ENCODE measurements at places on chromosomes 4 and X.

DNA sequence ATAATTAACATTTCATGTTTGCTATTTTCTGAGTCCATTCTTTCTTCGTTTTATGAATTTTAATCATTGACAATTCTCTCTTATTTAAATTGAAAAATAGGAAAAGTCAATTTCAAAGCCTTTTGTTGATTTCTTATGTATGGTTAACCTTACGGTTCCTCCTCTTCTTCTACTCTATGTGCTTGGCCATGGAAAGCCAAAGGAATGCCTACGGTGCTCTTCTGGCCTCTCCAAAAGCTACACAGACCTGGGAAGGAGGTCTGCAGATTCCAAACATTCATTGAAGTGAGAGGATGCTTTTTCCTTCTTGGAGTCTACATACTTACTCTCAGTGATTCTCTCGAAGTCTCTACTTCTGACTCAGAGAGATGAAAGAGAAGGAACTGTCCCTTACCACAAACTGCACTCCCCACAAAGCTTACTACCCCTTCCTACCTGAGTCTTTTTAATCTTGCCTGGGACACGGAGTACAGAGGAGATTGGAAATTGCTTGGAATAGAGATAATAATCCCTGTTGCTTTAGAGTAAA is 863.1 kb upstream of the FTHL17 start:
- no peak for DNase-seq

- no peak for DNase-seq
These were observed 67.7 kb upstream of the UGT2B4 start for GRCh38 chr4:69563424-69563823.

DNA sequence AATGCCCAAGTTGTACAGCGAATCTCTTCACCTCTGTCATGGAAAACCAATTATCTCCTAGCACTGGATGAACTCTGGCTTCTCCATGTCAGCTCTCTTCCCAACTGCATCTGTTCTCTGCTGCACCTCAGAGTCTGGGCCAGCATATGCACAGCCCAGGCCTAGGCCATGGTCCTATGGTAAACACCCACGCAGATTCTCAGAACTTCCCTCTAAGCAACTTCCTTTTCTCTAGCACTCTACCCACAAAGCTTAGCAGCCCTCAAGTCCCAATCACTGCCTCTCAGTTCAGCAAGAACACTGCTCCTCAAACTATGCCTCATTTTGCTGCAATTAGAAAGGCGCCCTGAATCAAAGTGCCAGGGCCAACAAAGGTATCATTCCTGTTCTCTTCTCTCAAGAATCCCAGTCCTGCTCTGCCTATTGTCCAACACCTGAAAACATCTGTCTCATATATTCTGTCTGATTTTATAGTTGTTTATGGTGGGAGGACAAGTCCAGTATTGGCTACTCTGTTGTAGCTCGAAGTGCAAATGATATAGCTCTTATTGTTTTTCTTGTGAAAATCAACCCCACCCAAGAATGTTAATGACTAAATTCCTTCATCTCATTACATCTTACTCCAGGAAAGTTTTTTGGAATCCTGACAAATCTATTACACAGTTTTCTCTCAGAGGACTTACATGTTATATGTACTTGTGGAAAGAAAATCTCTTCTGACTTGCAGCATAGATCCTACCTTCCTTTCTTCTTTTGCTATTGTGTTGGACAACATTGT is 85.4 kb downstream of the DCHS2 start:
- no peak for DNase-seq

GRCh38 chrX:145532176-145532780 is 285.0 kb downstream of the SPANXN1 start:
- DNase-seq: no peak

GRCh38 chrX:65194547-65194946 is 218.3 kb upstream of the ZC4H2 start:
- no peak for DNase-seq

- DNase-seq: no peak
These were observed 58.5 kb upstream of the TTC29 start for GRCh38 chr4:147003956-147004809.

GRCh38 chr4:13860126-13860525 is 232.6 kb upstream of the BOD1L1 start:
- DNase-seq: no peak

DNA sequence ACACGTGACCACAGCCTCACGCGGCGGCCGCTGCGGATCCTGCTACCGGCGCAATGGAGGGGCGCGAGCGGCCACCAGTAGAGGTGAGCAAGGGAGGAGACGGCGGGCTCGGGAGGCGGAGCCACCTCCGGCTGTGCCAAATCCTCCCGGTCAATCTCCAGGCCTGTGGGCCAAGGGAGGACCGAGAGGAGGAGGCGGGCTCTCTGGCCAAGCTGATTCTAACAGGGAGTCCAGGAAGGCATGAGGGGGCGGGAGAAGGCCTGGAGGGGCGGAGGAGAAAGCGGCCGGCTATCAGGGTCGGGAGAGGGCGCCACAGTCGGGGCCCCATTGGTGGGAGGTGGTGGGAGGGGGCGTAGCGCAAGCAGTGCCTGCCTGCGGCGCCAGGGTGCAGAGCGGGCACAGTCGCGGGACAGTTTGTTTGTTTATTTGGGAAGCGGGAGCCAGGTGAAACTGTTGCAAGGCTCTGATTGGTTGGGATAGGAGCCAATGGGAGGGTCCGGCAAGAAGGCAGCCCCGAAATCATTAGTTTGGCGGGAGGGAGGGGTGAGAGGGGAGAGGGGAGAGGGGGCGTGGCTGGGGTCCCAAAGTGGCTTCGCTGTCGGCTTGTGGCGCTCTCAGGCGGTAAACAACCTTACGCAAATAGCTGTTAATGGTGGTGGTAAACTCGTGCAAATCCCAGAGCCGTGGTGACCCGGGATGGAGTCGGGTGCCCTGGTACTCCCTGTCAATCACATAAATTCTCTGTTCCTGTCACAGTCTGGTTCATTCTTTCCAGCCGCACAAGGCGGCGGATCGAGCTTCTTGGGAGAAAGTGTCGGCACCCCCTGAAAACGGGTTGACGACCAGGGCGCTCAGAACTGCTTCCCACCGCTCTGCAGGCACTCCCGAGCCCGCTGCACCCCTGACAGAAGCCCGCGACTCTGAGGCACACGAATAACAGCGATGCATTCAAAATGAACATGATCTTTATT is at the start of gene IRS4:
TSS of gene IRS4 (minus strand) at position 55 of the 971 bp plus-strand sequence.
- DNase-seq: no peak

DNA sequence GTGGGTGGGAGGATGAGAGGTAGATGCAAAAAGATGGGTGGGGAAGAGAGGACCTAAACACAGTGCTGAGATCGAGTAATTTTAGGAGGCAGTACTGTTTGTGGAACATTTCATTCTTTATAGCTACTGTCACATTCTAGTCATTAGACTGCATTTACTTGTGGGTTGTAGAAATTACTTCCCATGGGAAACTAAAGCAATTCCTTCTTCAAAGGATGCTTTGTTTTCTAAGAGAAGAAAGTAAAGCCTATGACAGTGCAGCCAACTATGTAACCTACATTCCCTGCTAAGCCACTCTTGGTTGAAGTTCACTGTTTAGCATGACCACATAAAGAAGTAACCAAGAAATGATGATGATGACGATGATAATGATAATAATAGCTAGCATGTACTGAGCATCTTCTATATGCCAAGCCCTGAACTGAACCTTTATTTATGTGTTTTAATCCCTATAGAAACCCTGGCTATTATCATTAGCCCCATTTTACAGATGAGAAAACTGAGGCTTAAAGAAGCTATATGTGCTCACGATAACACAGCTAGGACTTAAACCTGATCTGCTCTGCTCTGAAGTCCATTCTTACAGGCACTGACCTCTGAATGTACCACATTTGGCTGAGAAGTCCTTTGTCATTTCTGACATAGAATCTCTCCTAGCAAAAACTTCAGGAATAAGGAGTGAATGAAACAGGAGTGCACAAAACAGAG is 114.5 kb upstream of the KIT start:
- DNase-seq: no peak

GRCh38 chr4:39613093-39613656 is 25.5 kb downstream of the SMIM14 start:
- no peak for DNase-seq

GRCh38 chr4:94544811-94545210 is 93.1 kb downstream of the PDLIM5 start:
- DNase-seq: no peak

DNA sequence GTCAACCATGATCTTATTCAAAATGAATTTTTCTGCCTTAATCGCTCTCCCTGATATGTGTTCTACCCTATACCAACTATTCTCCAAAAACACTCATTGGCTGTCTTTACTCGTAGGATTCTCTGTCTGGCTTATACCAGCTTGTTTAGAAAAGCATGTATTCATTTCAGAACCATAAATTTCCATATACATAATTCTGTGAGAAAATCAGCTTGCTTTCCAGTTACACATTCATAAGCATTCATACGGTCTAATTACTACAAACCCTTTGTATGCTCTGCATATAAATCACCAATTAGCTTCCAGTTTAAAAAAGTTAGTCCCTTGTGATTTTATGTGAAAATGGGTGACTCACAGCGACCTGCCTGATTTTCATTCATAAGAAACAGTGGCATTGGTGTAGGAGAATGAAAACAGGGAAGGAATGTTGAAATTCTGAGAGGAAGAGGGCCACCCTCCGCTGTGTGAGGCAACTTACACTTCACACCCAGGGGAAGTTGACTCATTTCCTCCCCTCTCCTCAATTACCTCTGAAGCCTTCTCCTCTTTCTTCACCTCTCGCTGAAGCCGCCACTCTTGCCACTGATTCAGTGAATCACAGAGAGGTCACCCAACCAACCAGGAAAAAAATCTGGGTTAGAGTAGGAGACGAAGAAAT is 63.3 kb downstream of the MEPE start:
- no peak for DNase-seq

- DNase-seq: no peak
These were observed 6.0 kb upstream of the UBQLN2 start for GRCh38 chrX:56557376-56557929.

- DNase-seq: no peak
These were observed 56.6 kb downstream of the CNOT6L start for GRCh38 chr4:77762531-77762930.

DNA sequence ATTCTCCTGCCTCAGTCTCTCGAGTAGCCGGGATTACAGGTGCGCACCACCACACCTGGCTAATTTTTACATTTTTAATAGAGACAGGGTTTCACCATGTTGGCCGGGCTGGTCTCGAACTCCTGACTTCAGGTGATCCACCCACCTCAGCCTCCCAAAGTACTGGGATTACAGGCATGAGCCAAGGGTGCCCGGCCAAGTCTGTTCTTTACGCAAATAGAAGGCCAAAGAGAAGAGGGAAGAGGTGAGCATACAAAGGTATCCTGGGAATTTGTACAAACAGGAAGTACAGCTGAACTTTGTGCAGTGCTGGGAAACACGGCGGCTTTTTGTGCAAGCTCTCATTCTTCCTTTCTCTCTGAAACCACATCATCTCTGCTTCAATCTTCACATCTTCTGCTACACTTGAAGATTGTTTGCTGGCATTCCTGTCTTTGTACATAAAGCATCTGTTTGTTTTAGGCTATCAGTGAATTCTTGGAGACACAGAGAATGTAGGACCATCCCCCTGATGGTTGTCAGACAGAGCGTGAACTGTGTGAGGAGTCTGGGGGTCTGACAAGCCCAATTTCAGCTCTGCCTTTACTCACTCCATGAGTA is 71.9 kb upstream of the PRSS48 start:
- no peak for DNase-seq

- no peak for DNase-seq
These were observed 2.1 kb upstream of the LEF1 start for GRCh38 chr4:108170631-108171338.

GRCh38 chrX:12330841-12331240 is 192.6 kb downstream of the FRMPD4 start:
- DNase-seq: no peak

GRCh38 chrX:47566841-47567240 is 5.8 kb downstream of the ARAF start:
- no peak for DNase-seq

- no peak for DNase-seq
These were observed 19.5 kb downstream of the EPGN start for GRCh38 chr4:74327762-74328161.

DNA sequence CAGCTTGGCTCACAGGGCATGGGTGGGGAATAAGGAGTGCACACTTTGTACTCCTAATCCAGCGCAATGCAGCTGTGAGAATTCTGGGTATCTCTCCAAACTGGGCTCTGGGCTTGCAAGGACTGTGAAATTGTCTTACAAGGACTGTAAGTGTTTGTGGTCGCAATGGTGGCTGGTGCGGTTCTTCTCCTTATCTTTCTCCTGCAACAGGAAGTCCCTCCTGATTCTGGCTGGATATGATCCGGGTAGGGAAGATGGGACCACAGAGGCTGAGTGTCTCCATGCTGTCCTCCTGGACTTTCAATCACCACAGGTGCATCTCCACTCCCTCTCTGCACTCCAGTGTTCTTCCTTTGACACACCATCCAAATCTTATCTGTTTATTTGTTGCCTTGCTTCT is 55.7 kb upstream of the GYPE start:
- DNase-seq: no peak

GRCh38 chr4:16116019-16116418 is 32.2 kb upstream of the PROM1 start:
- DNase-seq: no peak

GRCh38 chrX:107773906-107774435 is 1.6 kb downstream of the TSC22D3 start:
- no peak for DNase-seq

DNA sequence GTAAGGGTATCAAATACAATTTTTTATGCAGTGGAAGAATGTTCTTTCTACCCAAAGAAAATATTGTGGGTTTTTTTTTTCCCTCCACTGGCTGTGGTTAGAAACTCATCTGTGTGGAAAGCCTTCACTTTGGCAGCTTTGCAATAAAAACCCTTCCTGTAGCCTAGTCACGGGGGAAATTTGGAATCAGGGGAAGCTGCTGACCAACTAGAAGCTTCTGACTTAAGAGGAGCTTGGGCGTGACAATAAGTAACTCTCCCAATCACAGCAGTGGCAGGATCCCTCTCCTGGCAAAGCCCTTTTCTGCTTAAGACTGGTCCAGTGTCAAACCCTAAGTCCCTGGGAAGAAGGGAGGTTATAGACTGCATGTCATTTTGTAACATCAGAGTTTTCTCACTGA is 87.9 kb downstream of the LRRC66 start:
- DNase-seq: no peak

Data from activated CD4-positive, CD25-positive, alpha-beta regulatory T cell treated with anti-CD3 and anti-CD28 coated beads, Interleukin-2, amount 50 U/mL, for 16 hours (primary cell).